GM12891 (cell line): ENCODE measurements at places on chromosomes 6 and 20.

GRCh38 chr20:8646716-8647115, 422.2 kb upstream of the PLCB4 start:
- no peak for DNase-seq

DNA sequence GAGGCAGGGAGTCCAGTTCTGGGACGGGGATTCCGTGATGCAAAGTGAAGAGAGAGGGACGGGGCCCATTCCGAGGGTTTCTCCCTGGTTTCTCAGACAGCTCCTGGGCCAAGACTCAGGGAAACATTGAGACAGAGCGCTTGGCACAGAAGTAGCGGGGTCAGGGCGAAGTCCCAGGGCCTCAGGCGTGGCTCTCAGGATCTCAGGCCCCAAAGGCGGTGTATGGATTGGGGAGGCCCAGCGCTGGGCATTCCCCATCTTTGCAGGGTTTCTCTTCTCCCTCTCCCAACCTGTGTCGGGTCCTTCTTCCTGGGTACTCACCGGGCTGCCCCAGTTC, 35.9 kb upstream of the HLA-G start:
- no peak for DNase-seq

DNA sequence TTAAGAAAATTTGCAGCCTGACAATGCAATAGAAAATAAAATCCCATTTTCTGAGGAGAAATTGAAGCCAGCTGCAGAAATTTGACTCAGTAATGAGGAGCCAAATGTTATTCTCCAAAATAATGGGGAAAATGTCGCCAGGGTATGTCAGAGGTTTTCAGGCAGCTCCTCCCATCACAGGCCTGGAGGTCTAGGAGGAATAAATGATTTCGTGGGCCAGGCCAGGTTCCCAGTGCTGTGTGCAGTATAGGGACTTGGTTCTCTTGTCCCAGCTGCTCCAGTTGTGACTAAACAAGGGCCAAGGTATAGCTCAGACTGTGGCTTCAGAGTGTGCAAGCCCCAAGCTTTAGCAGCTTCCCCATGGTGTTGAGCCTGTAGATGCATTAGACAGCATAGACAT, 1240.8 kb upstream of the ADGRB3 start:
- no peak for DNase-seq

- DNase-seq: no peak
These were observed 102.0 kb downstream of the BTBD3 start for GRCh38 chr20:12019715-12020114.

GRCh38 chr20:25553819-25554296, 31.5 kb downstream of the NINL start:
- no peak for DNase-seq

DNA sequence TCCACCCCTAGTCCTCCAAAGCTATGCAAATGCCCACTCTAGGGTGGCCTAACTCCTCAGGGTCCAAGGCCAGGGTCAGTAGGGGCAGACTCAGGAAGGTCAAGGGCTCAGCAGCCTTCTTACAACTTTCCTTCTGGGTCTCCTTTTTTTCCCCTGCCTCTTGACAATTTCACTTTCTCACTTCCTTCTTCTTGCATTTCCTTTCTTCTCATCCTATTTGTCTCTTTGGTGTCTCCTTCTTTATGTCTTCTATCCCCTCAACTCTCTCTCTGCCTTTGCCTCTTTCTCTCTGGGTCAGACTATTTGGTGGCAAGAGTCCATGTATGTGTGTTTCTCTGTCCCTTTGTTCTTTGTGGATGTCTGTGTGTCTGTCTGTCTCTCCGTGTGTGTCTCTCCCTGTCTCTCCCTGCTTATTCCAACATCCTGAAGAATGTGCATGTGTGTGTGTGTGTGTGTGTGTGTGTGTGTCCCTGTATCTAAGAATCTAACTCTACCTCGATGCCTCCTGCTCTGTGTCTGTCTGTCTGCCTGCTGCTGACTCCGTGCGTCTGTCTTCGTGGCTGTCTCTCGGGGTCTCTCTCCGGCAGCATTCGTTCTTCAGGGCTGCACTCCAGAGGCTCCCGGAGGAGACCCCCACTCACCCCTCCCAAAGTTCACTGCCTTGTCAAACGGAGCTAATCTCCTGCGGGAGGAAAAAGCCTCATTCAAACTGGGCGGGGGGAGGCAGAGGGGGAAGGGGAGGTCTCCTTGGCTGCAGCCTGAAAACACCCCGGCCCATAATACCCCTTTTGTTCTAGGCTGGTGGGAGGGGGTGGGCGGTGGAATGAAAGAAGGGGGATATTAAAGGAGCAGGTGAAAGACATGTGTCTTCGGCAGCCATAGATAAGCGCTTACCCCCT, 51.7 kb upstream of the FOXP4 start:
- DNase-seq: no peak

DNA sequence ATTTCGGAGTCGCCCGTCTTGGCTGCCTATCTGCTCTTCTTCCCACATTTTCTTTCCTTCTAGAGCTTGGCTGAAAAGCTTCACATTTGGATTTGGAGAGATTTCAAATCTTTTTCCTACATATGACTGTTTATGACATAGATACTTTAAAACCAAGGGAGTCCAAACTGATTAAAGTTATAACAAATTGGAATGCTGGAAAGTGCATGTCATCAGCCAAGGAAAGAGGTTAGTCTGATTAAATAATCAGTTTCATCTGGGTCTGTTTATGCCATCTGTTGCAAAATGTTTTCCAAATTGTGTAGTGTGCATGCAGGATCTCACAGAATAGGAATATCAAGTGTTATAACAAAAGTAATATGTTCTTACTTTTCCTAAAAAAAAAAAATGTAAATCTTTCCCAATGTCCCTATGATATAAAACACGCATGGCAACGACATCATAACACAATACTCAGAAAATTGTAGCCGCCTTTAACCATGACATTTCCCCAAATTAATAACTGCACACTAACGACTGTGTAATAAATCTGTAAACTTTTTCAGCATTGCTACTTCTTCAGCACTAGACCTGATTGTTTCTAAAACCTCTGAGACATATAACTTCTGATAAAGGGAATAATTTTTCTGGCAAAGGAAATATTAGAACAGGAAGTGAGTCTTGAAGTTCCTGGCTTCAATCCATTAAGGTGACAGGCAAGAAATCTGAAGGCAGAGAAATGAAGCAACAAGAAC, 230.2 kb upstream of the FOXQ1 start:
- no peak for DNase-seq

DNA sequence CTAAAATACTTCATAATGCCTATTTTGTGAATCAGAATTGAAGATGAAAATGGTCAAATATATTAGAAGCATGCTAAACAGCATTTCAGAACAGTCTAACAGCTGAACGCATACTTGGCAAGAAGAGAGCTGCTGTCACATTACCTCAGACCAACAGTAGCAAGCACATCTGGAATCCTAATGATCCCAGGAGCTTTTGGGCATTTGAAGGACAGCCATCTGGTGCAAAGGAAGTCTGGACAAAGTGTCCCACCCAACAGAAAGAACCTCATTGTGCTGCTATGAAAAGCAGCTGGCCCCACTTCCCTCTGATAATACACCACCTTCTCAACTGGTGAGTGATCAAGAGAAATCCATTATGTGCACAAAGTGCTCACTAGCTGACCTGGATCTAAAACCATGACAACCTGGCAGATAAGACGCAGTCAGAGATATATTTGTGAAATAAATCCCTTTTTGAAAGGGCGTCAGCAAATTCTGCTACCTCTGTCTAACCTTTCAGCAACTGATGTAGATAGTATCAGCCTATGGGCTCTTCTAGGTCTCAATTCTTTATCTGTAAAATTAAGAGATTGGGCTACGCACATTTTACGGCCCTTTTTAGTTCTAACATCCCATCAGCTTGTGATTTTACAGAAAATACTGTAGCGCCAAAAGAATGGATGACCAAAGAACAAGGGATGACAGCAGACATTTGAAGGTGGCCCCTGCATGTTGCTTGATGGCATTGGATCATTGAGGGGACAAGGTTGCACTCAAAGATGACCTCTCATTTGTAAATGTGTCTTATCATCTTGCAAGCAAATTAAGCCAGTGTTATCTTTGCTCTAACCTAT, 78.7 kb downstream of the SGK1 start:
- DNase-seq: no peak

GRCh38 chr20:36113566-36114250, 40.8 kb upstream of the EPB41L1 start:
- peak; percentile 43 for DNase-seq

GRCh38 chr20:6099819-6100218, 23.0 kb downstream of the FERMT1 start:
- no peak for DNase-seq

DNA sequence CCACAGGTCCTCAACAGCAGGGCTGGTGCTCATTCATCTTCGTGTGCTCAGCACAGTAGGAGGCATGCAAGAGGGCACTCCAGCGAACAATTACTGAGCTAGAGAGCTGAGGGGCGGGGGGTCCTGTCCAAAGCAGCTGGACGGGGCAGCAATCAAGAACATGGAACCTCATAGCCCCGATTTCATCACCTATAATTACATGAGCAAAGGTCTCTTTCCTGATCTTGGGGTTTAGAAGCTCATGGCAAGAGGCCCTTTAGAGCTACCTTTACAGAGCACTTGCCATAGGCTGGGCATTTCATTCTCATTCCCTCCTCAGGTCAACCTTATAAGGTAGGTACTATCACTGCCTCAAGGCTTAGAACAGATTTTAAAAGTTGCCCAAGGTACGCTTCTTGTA, 10.4 kb downstream of the MOCS1 start:
- no peak for DNase-seq
